ENCODE measurements at places on chromosomes 4 and X. TPM values are rescaled to one million over a fixed set of nuclear protein-coding genes. Genes with fewer than 3 reads are reported as not detected.

NEUROG2 gene
- not detected for total RNA-seq

EVC2 gene
- 5.7 TPM for total RNA-seq

FAM149A gene
- 13.9 TPM for total RNA-seq

ZCCHC18 gene
- 0.21 TPM for total RNA-seq

NSD2 gene
- 19.9 TPM for total RNA-seq

KIAA0232 gene
- total RNA-seq, result 15.9 TPM

ELOVL6 gene
- 0.64 TPM for total RNA-seq

MAGEA4 gene
- not detected for total RNA-seq

MND1 gene
- total RNA-seq, result not detected

TMEM255A gene
- total RNA-seq, result not detected

CNKSR2 gene
- total RNA-seq, result 0.53 TPM

NEXMIF gene
- total RNA-seq, result 0.53 TPM

PCDH19 gene
- 11.0 TPM for total RNA-seq

CENPI gene
- total RNA-seq, result not detected

HOPX gene
- 54.2 TPM for total RNA-seq

TMSB15A gene
- not detected for total RNA-seq

SPATA4 gene
- not detected for total RNA-seq

GPRASP1 gene
- 0.85 TPM for total RNA-seq

ARHGAP6 gene
- total RNA-seq, result 33.6 TPM

PDGFRA gene
- 58.3 TPM for total RNA-seq

ANTXR2 gene
- total RNA-seq, result 16.8 TPM

GRPEL1 gene
- total RNA-seq, result 42.5 TPM

GUF1 gene
- total RNA-seq, result 14.5 TPM

GAGE12F gene
- not detected for total RNA-seq

SORBS2 gene
- 246 TPM for total RNA-seq

SPP1 gene
- 0.75 TPM for total RNA-seq

XAGE3 gene
- total RNA-seq, result not detected

SOD3 gene
- 893 TPM for total RNA-seq

SHROOM4 gene
- 25.3 TPM for total RNA-seq

ENPEP gene
- 1.7 TPM for total RNA-seq
